Muscle of back (tissue), 13 donors: ENCODE measurements at places on chromosomes 7 and 10. TPM values are rescaled to one million over a fixed set of nuclear protein-coding genes. Genes with fewer than 3 reads are reported as not detected.

- DNase-seq, result no peak
Observed at GRCh38 chr10:70490142-70490541, 11.6 kb downstream of the PALD1 start.

The CPN1 gene
- polyA plus RNA-seq, result not detected

The LRRC17 gene
- 32.9 TPM for polyA plus RNA-seq

- no peak for DNase-seq
Observed at GRCh38 chr10:79327090-79327457, 20.2 kb upstream of the PPIF start.

- DNase-seq, result no peak
Observed at GRCh38 chr7:16743236-16743635, 10.3 kb upstream of the TSPAN13 start.

The HILPDA gene
- polyA plus RNA-seq, result 13.0 TPM

The SPDYE2B gene
- 3.9 TPM for polyA plus RNA-seq

The PIK3CG gene
- polyA plus RNA-seq, result 3.0 TPM

GRCh38 chr7:53048638-53049037 is 13.2 kb downstream of the POM121L12 start:
- no peak for DNase-seq

The CUBN gene
- 2.5 TPM for polyA plus RNA-seq

The STRIP2 gene
- polyA plus RNA-seq, result 5.8 TPM

The VGF gene
- polyA plus RNA-seq, result not detected

DNA sequence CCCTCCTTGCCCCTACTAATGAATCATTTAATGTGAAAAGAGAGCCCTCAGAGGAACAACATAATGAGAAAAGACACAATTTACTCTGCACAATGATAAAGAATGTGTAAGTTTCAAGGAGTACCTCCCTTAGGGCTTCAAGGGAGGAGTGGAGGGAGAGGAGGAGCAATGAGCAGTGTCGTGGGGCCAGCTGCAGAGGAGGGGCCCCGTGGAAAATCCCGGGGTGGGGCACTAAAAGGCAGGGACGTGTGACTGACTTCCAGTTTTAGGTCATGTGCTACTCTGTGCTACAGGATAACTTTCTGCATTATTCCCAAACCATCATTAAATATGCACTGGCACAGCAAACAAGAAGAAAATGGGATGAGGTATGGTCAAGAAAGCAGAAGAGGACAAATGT is 108.1 kb downstream of the ANLN start:
- no peak for DNase-seq

DNA sequence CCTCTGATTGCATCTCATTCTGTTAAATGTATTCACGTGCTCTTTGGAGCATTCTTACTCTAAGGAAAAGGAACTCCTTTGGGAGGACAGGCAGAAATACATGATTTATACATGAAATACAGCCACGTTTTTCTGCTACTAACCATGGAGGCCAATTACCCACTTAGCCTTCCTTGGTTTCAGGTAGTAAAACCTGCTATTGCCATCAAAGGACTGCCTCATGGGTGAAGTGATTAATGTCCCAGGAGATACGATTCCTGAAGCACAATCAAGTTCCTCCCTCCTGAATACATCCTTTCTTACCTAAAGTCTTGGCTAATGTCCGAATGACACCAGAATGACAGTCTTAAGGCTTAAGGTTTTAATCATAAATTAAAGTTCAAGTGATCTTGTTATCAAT is 58.5 kb upstream of the PIK3CG start:
- DNase-seq, result no peak

DNA sequence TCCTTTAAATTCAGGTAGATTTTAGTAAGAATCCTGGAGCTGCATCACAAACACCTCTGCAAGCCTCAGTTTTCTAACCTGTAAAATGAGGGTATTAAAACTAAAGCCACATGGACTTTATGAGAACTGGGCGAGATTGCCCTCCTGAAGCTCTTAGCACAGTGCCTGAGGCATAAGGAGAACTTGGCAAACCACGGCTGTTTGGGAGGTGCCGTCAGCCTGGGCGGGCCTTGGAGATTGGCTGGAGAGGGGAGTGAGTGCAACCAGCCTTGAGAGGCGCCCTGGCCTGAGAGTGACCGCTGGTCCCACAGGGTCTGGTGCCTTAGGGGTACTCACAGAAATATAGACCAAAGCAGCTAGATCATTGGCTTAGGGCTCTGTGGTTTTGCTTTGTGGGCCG is 5.4 kb upstream of the TNS3 start:
- DNase-seq, result no peak

GRCh38 chr7:139452958-139453672 is 30.4 kb downstream of the KLRG2 start:
- peak; percentile 33 for DNase-seq

The TRIM50 gene
- polyA plus RNA-seq, result 0.44 TPM

DNA sequence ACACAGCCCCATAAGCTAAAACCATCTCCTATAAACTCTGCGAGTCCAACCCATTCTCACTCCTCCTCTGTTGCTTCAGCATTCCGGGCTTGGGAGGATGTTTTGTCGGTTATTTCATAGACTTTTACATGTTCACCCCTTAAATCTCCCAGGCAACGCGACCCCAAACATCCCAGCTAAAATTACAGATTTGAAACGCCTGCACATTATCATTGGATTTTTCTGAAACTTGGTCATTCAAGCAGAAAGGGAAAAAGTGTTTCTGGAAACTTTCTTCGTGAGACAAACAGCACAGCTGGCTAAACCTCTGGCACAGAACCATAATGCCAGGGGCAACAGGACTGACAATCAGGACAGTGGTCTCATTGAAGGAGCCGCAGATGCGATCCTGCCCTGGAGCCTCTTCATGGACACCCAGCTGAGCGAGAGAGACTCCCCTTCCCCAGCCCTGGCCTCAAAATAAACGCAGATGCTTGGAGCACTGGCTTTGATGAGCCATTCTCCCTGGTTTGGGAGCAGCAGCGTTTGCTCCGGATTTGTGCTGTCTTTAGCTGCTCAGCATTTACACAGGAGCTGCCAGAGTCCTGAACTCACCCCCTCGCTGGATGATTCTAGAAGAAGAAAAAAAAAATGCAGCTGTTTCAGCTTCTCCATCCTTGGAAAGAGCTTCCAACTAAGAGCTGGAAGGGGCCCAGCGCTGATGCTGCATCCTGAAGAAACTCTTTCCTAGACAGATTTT is 30.1 kb downstream of the AFAP1L2 start:
- DNase-seq, result peak; percentile 97

DNA sequence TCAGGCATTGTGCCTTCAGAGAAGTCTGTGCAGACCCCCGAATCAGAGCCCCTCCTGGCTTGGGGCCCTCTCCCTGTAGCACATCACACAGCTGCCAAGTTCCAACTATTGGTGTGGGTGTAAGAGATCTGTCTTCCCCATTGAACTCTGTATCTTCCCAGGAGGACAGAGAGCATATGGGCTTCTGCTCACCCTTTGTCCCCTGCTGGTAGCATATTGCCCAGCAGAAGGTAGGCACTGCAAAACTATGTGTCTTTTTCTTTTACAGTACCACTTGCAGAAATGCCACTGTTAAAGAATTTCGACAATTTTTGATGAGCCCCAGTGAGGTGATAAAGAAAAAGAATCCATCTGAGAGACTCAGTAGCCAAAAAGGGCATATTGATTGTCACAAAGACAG is 59.6 kb downstream of the NPY start:
- DNase-seq, result no peak

GRCh38 chr7:159105066-159105780 is 39.4 kb downstream of the VIPR2 start:
- DNase-seq, result no peak

The GPR26 gene
- not detected for polyA plus RNA-seq

DNA sequence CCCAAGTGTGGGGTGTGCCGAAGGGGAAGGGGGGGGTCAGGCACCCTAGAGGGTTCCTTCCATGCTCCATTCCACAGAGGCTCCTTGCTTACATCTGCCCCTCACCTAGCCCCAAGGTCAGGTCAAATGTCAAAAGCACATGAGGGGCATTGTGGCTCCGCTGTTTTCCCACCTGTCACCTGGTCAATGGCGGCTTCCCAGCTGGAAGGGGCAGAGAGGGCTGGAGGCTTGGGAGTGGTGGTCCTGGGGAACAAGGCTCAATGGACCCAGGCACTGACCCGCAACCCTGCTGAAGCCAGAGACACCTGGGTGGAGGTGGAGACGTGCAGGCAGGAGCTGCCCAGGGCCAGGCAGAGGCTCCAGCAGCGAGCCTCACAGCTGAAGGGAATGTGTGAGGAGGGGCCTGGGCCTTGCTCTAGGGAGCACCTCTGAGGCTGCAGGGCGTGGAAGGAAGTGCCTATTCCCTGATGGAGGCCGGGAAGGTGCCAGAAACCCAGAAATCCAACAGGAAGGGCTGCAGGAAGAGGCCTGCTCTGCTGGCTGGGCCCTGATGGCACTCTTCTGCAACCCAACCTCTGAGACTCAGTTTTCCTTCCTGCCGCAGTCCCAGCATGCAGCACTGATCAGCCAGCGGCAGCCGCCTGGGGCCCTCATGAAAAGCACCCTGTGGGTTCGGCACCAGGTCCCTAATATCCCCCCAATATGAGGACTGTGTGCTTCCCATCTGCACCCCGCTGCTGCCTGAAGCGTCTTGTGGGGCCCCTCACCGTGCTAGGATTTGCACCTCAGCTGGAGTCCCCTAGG is 16.0 kb downstream of the RASGEF1A start:
- DNase-seq, result no peak

DNA sequence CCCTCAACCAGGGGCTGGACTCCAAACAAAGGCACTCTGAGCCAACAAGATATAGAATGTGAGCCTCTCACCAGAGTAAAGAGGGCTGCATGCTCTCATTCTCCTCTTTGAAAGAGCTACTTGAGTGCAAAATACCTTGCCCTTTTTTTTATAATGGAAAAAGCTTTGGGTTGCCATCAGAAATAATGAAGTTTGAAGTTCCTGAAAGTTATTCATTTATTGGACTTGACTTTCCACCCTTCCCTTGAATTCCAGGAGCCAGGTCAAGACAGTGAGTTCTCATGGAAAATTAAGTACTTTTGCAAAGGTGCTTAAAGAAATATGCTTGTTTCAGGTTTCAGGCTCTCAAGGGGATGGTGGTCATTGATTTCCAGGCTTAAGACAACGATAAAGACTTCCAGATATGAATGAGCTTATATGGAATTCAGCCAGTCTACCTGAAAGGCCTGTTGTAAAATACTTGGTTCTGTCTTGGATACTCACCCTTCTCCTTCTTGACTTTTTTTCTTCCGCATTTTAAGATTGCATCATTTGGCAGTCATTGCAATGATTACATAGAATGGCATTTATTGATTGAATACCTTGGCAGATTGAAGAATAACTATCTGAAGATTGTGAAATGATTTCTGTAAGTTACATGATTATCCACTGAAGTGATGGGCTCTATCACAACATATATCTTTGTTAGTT is 696.4 kb downstream of the INHBA start:
- DNase-seq, result no peak

- DNase-seq, result no peak
Observed at GRCh38 chr10:30744106-30744505, 114.6 kb upstream of the LYZL2 start.

The NPY4R2 gene
- not detected for polyA plus RNA-seq

The GALNT17 gene
- 32.3 TPM for polyA plus RNA-seq

DNA sequence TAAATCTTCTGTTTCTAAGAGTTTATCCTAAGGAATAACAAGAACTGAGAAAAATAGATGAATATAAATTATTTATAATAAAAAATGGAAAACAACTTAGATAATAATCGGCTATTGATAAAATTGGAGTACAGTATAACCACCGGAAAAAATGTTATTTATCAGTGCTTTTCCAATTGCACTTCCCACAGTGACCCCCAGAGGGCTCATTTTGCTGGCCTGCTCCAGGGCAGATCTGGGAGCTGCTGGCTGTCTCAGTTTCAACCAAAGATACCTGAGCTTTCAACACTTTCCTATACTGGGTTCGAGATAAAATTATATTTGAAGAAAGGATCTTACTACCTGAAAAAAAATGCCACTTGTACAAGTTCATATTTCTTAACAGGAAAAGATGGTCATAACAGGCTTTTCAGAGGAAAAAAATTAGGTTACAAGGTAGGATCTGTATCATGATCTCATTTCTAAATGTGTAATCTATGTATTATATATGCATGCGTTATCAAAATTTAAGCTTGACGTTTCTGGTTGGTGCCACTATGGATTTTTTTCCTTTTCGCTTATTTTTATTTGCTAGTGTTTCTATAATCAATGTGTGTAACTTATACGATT is 165.7 kb downstream of the NPSR1 start:
- DNase-seq, result peak; percentile 17

- no peak for DNase-seq
Observed at GRCh38 chr10:132684164-132684891, 101.6 kb downstream of the NKX6-2 start.
